ENCODE measurements at places on chromosomes 6 and 20.

GRCh38 chr20:49850463-49851230 lies 38.0 kb downstream of the SLC9A8 start:
- DNase-seq, result no peak

DNA sequence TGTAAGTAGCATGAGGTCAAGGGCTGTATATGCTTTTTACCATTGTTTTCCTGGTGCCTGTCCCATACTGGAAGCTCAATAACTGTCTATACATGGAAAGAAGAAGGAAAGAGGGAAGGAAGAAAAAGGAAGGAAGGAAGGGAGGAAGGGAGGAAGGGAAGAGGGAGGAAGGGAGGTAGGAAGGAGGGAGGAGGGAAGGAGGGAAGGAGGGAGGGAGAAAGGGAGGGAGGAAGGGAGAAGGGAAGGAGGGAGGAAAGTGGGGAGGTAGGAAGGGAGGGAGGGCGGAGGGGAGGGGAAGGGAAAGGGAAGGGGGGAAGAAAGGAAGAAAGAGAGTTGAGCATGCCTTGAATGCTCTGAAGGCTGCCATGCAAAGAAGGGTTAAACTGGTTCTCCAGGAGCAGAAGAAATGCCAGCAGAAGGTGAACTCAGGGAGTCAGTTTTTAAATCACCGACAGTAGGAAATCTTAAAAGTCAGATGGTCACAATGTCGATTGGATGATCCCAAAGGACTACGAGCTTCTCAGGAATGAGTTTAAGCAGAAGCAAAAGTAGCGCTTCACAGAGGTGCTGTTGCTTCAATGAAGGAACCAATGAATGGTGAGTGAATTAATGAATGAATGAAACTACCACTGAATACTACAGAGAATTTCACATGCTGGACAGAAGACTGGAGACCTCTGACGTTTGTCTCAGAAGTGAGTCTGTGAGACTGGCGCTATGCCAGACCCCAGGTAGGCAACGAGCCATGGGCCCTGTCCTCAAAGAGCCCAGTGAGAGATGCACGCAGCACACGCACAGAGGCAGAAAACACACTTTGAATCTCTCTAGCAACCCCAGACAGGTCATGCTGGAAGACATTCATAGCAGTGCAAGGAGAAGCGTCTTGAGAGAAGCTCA lies 117.6 kb downstream of the MRPL14 start:
- no peak for DNase-seq

DNA sequence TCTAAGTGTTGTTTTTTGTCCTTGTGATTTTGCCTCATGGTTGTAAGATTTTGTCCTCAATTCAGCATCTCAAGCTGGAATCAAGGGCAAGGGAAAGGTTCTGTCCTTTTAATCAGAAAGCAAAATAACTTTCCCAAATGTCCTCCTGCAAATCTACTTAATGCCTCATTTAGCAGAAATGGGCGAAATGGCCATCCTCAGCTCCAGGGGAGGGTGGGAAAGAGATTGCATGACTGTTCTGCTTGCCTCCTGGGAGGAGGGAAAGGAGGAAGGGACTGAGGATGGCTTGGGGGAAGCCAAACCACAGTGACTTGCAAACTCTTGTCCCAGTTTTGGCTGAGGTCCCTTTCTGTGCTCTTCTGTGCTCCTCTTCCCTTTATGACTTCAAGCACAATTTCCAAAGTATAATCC lies 43.4 kb downstream of the TNFAIP3 start:
- DNase-seq, result no peak

DNA sequence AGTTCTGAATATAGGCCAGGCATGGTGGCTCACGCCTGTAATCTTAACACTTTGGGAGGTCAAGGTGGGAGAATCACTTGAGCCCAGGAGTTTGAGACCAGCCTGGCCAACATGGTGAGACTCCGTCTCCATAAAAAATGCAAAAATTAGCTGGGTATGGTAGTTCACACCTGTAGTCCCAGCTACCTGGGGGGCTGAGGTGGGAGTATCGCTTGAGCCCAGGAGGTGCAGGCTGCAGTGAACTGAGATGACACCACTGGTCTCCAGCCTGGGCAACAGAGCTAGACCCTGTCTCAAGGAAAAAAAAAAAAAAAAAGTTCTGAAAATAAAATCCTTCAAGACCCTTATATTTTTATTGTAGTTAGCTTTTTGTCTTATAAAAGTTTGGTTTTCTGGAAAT lies 11.7 kb upstream of the WTAP start:
- DNase-seq, result no peak

GRCh38 chr20:58843128-58843556 lies 7.6 kb downstream of the GNAS-AS1 start:
- DNase-seq, result no peak

DNA sequence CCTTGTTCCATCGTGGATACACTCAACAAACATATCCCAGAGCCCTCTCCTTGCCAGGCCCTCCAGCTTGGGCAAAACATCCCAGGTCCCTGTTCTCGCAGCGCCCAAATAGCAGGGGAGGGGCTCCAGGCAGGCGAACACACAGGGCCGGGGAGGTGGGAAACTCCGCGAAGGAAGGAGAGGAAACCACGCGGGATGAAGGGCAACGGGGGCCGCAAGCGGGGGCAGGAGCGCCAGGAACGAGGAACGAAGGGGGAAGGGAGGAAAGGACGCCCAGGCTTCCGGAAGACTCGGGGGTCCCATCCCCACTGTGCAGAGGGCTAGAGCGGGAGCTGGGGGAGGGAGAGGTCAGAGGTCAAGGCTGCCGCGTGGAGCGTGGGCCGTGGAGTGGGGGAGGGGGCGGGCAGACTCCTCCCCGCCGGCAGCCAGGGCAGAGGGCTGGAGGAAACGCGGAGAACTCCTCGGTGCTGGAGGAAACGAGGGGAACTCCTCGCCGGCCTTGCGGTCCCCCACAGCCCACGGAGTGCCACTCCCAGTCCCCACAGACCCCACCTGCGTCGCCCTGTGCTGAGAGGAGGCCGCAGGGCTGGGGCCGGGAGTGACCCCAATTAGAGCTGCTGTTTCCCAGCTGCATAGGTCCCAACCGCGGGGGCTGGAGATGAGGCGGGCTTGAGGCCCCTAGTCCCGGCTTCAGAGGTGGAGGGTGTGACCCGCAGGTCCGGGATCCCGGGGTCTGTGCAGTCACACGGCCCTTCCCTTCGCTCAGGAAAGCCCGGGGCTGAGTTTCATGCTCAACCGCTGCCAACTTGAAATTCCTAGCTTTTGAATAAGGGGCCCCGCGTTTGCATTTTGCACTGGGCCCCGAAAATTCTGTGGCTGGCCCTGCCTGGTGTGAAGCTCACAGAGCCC lies 1.2 kb upstream of the RBM38 start:
- peak; percentile 50 for DNase-seq

- no peak for DNase-seq
These were observed 192.0 kb upstream of the RALGAPA2 start for GRCh38 chr20:20904501-20904831.

DNA sequence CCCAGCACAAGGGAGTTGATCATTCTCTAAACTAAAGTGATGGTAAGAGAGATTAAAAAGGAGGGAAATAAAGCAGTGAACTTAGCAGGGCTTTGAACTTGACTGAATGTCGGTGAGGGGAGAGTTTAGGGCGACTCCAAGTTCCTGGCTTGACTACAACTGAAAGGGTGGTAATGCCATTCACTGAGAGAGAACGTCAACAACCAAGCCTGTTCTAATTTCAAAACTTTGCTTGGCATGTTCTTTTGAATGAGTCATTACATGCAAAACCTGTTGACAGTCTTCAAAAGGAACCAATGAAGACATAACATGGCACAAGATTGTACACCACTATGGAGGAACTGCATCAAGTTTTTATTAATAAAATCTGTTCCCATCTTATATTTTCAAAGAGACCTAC lies 10.3 kb upstream of the MYB start:
- DNase-seq, result no peak

DNA sequence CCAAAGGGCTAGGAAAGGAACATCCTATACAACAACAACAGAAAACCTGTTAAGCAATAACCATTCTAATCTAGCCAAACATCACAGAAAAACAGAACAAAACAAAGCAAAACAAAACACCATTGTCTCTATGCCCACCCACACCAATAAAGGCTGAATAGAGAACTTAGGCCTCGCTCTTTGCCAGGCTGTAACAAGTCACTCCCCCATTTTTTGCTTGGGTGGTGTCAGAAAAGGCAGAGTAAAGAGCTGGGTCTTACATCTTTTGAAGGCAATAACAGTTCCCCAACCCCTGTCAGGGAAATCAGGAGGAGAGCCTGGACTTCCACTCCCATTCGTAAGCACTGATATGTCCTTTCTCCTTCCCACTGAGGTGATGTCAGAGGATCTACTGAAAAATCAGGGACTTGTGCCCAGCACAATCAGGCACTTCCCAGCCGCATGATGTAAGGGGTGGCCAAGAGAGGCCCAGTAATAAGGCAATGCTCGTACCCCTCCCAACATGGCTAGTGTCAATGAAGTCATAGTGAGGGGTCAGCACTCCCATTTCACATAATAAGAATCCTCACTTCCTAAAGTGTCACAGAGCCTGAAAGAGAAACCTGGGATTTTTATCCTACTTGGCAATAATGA lies 31.0 kb downstream of the THEMIS start:
- no peak for DNase-seq

DNA sequence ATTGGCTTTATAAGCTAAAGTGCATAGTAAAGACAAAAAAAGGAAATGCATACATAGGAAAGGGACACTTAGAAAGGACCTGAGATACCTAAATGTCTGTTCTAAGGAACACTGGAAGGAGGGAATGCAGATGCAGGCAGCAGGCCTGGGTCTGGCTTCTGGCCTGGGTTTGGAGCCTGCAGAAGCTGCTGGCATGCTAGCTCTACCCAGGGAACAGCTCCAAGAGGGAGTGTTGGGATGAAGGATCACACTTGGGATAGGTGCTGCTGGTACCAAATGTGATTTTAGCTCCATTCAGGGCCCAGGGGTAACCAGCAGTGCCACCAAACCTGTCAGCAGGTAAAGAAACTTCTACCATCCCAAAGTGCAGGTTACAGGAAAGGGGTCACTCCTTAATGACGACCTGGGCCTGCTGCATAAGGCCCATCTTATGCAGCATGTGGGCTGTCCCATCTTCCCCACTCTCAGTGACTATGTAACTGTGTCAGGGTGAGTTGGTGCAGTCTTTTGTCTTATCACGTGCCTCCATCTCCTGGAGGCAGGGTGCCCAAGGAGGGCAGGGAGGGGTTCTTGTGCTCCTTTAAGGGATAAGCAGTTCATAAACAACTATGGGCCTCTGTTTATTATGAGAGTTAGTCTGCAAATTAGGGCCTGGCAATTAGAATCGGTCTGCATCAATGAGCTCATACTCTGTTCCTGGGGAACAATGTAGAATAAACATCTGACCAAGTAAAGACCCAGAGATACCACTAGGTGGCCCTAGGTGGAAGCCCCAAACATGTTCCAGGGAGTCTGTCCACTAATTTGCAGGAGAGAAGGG lies 26.9 kb downstream of the DDX27 start:
- peak; percentile 21 for DNase-seq

- DNase-seq, result no peak
These were observed 35.2 kb downstream of the ALDH5A1 start for GRCh38 chr6:24529985-24530384.

DNA sequence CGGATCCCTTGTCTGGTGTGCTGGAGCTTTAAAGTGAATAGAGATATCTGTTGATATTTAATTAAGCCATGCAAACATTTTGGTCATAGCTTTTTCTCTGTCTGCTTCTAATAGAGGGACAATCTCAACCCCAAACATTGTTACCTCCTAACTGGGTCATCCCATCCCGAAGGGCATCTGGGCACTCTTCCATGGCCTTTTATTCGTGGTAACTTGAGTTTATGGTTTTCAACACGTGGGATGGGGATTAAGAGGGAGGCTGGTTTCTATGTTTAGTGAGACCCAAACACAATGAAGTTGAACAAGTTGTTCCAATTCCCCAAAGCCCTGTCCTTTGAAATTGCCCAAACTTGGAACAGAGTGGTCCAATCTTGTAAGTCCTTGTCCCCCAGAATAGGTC lies 1.4 kb upstream of the ENPP5 start:
- DNase-seq, result no peak

DNA sequence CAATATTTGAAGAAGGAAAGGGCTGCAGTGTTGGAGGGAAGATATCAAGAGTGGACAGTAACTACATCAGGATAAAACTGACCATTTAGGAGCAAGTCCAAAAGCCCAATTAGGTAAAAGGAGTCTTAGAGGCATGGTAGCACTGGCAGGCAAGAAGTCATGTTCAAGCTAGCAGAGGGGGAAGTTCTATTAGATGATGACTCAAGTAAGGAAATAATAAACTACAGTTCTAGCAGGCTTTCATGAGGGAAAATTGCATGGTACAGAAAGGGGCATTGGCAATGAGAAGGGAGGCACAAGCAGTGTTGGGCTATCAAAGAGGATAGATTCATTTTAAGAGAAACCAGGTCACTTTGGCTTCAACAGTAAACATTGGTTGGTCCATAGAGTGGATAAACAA lies 156.1 kb upstream of the PTPRK start:
- no peak for DNase-seq

GRCh38 chr6:169229615-169230321 lies 23.9 kb downstream of the THBS2 start:
- DNase-seq, result no peak

DNA sequence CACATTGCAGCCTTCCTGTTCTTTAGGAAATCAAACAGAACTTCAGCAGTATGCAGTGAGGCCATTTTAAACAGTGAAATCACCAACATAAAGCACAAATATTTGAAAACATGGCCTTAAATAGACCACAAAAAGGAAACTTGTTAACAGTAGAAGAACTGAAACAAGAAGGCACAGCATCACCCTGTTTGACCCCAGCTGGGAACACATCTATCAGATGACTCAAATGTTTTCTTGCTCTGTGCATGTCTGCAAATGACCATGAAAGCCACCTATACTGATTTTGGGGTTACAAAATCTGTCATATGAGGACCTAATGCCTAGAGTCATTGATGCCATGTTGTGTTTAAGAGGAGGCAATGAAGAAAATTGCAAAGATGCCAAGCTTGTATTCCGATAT lies 123.8 kb upstream of the ADGRF1 start:
- DNase-seq, result no peak

DNA sequence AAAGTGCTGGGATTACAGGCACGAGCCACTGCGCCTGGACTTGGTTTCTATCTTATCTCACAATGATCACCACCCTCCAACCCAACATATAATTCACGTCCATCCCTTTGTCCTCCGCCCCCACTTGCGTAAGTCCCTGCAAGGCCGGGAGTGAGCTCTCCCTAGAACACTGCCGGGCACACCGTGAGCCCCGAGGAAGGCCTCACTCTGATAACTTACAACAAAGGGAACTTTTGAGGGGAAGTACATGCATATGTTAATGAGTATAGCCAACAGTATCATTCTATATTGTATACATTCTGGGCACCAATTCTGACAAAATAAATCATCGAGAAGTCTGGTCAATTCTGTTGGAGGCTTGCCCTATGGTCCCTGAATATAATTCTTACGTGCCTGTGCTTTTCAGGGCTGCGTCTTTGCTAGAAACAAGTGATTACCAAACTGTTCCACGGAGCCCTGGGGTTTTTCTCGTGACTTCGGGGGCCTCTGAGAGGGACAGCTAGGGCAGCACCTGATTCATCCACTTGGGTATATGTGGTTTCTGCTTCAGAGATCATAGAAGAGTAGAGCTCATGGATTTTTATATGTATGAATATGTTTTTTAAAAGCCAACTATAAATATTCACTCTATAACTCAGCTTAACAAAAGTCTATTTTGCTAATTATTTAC lies 469.8 kb upstream of the AGPAT4 start:
- no peak for DNase-seq
